Forelimb muscle (tissue), 1 donor: ENCODE measurements at places on chromosomes 7 and 10. TPM values are rescaled to one million over a fixed set of nuclear protein-coding genes. Genes with fewer than 3 reads are reported as not detected.

Gene TRPV5
- polyA plus RNA-seq: 0.15 TPM

Gene FOXL3
- polyA plus RNA-seq: not detected

Gene PRKCQ
- polyA plus RNA-seq: 16.3 TPM

Gene SCART1
- 1.5 TPM for polyA plus RNA-seq

Gene SPAM1
- not detected for polyA plus RNA-seq

Gene KNDC1
- 6.6 TPM for polyA plus RNA-seq

Gene ATXN7L1
- 6.9 TPM for polyA plus RNA-seq

Gene CRTAC1
- 0.63 TPM for polyA plus RNA-seq

Gene ENO4
- polyA plus RNA-seq: 0.38 TPM

Gene SCIN
- polyA plus RNA-seq: 0.34 TPM

Gene PHKG1
- polyA plus RNA-seq: 41.5 TPM

Gene OPALIN
- not detected for polyA plus RNA-seq

Gene NYAP1
- polyA plus RNA-seq: 1.8 TPM

Gene SPDYE11
- 0.20 TPM for polyA plus RNA-seq

Gene GPR158
- 0.08 TPM for polyA plus RNA-seq

Gene VAX1
- polyA plus RNA-seq: not detected

Gene C10orf67
- polyA plus RNA-seq: 0.11 TPM

Gene MBL2
- polyA plus RNA-seq: not detected

Gene PNLIP
- polyA plus RNA-seq: not detected

Gene SPDYE16
- polyA plus RNA-seq: 2.7 TPM

Gene TMEM213
- polyA plus RNA-seq: 0.09 TPM

Gene TLX1
- not detected for polyA plus RNA-seq

Gene GATA3
- polyA plus RNA-seq: 0.33 TPM

Gene GPR146
- polyA plus RNA-seq: 4.4 TPM

Gene ANXA11
- 95.1 TPM for polyA plus RNA-seq

Gene PLAC9
- polyA plus RNA-seq: 59.1 TPM

Gene EPHB6
- 4.2 TPM for polyA plus RNA-seq

Gene WDR91
- polyA plus RNA-seq: 9.6 TPM
